T-helper 17 cell (primary cell): ENCODE measurements at places on chromosomes 7 and 10.

DNA sequence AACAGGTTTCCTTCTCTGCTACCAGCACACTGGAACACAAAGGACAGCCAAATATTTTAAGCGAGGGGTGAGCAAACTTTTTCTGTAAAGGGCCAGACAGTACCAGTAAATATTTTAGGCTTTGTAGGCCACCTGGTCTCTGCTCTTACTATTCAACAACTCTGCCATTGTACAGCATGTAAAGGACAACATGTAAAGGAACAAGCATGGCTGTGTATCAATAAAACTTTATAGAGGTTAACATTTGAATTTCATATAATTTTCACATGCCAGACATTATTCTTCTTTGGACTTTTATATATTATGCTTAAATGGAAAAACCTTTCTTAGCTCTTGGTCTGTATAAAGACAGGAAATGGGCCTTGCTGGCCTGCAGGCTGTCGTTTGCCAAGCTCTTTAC, 30.2 kb downstream of the RHEB start:
- peaks cover 28% of the 10 kb centered on the region for H3K4me1 ChIP-seq
- H3K4me3 ChIP-seq: no peak overlapping the region
- no peak overlapping the region for H3K27ac ChIP-seq
- no peak for DNase-seq

GRCh38 chr7:978416-979091, 3.2 kb upstream of the COX19 start:
- H3K27ac ChIP-seq: no peak overlapping the region

DNA sequence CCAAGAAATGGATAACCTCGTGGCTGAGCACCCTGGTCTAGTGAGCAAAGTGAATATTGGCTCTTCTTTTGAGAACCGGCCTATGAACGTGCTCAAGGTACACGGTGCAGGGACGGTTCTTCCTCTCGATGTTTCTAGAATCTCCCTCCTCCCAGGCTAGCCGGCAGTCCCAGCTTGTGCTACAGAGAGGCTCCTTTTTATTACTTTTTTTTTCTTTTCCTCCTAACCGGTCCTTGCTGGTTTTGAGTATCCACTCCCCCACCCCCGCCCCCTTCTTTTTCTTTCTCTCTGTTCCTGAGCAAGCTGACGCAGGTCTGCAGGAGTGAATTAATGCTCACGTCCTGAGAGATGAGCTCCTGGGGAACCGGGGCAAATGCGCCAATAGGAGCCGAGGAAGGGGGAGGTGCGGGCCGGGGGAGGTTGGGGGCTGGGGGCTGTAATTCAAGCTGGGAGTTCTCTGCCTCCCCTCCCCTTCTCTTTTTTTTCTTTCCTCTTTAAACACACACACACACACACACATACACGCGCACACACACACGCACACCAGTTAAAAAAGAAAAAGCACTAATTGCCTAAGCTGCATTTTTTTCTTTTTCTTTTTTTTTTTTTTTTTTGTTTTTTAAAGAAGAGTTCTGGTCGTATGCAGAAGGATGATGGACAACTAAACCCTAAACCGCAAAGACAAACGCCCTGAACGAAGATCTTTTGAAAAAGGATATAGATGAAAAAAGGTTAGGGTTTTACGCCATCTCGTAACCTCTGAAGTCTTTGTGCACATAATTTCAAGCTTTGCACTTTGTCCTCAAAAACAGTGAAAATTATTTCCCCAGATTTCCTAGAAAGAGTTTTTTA, 6.6 kb downstream of the CPA2 start:
- DNase-seq: no peak
- H3K36me3 ChIP-seq: no peaks in the 10 kb centered on the region
- H3K4me1 ChIP-seq: peaks cover 8% of the 10 kb centered on the region
- peak overlapping the region; percentile 53 for H3K4me3 ChIP-seq

- peaks cover 37% of the 10 kb centered on the region for H3K4me1 ChIP-seq
- DNase-seq: no peak
- no peak overlapping the region for H3K4me3 ChIP-seq
- peaks cover 8% of the 10 kb centered on the region for H3K36me3 ChIP-seq
- H3K27ac ChIP-seq: no peak overlapping the region
Observed at GRCh38 chr10:96906864-96907263, 74.8 kb downstream of the LCOR start.

GRCh38 chr7:157273208-157274093, 63.4 kb upstream of the DNAJB6 start:
- peaks cover 4% of the 10 kb centered on the region for H3K36me3 ChIP-seq
- DNase-seq: peak; percentile 50
- peak overlapping the region; percentile 94 for H3K27ac ChIP-seq
- no peak overlapping the region for H3K4me3 ChIP-seq
- peaks cover 47% of the 10 kb centered on the region for H3K4me1 ChIP-seq

DNA sequence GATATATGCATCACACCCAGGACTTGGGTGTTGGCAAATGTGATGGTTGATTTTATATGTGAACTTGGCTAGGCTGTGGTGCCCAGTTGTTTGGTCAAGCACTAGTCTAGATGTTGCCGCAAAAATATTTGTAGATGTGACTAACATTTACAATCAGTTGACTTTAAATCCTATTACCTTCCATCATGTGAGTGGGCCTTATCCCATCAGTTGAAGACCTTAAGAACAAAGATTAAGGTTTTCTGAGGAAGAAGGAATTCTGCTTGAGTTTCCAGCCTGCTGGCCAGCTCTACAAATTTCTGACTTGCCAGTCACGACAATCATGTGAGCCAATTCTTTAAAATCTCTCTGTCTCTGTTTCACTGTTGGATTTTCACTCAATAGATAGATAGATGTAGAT, 20.3 kb downstream of the TSPAN13 start:
- peaks cover 2% of the 10 kb centered on the region for H3K4me1 ChIP-seq
- H3K36me3 ChIP-seq: peaks cover 2% of the 10 kb centered on the region
- H3K4me3 ChIP-seq: no peak overlapping the region
- no peak overlapping the region for H3K27ac ChIP-seq

- DNase-seq: no peak
- H3K27ac ChIP-seq: no peak overlapping the region
- H3K36me3 ChIP-seq: no peaks in the 10 kb centered on the region
- no peak overlapping the region for H3K4me3 ChIP-seq
Observed at GRCh38 chr7:136726460-136726859, 142.0 kb upstream of the CHRM2 start.

GRCh38 chr10:49613165-49613881, 514 bp upstream of the CHAT start:
- no peak for DNase-seq
- H3K4me3 ChIP-seq: peak overlapping the region; percentile 26
- H3K36me3 ChIP-seq: peaks cover 3% of the 10 kb centered on the region
- H3K4me1 ChIP-seq: peaks cover 5% of the 10 kb centered on the region

DNA sequence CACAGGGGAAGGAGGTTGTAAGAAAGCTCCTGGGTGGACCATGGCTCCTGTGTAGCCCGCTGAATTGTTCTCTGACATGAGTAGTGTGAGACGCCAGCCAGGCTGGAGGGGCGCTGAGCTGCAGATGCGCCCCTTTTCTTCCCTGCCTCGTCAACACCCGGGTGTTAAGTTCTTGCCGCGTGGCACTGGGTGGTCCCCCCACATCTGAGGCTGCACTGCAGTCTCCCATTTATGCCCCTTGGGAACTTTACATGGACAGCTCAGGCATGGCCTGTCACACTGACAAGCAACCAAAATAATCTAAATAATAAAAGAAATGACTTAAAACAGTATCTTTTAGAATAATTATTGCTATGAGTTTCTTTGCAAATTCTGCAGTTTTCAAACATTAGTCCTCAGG, 34.6 kb upstream of the HSPA12A start:
- H3K4me1 ChIP-seq: no peaks in the 10 kb centered on the region
- H3K4me3 ChIP-seq: no peak overlapping the region
- H3K36me3 ChIP-seq: peaks cover 2% of the 10 kb centered on the region
- no peak for DNase-seq

GRCh38 chr10:28302012-28302637, 739 bp downstream of the MPP7 start:
- H3K27me3 ChIP-seq: no peaks in the 10 kb centered on the region
- H3K36me3 ChIP-seq: no peaks in the 10 kb centered on the region
- no peak for DNase-seq
- peak overlapping the region; percentile 92 for H3K4me3 ChIP-seq

- H3K4me1 ChIP-seq: no peaks in the 10 kb centered on the region
- H3K36me3 ChIP-seq: no peaks in the 10 kb centered on the region
- DNase-seq: no peak
Observed at GRCh38 chr7:138665249-138665648, 35.9 kb downstream of the SVOPL start.

DNA sequence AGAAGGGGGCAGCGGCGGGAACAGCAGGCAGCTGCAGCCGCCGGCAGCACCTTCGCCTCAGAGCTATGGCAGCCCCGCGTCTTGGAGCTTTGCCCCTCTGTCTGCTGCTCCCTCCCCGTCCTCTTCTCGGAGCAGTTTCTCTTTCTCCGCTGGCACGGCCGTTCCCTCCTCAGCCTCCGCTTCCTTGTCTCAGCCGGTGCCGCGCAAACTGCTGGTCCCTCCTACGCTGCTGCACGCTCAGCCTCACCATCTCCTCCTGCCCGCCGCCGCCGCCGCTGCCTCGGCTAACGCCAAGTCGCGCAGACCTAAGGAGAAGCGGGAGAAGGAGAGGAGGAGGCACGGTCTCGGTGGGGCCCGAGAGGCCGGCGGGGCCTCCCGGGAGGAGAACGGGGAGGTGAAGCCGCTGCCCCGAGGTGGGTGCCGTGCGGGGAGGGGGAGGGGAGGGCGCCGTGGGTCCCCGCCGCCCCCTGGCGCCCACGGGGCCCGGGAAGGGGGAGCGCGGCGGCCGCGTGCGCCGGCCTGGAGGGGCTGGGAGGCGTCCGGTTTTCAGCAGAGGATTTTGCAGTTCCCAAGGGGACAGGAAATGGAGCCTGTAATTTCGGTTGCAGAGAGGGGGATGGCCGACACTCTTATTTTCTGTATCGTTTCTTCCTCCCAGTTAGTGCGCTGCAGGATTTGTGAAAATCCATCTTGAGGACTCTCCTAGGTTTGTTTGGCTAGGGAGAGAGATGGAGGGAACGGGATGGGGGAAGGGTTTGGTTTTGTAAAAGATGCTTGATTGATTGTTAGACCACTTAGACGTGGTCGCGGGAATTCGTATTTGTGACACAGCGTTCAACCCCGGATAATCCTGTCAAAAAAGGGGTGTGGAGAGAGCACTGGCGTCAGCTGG, 630 bp downstream of the RSBN1L start:
- peak overlapping the region; percentile 97 for H3K4me3 ChIP-seq
- H3K4me1 ChIP-seq: peaks cover 36% of the 10 kb centered on the region
- H3K27me3 ChIP-seq: no peaks in the 10 kb centered on the region
- H3K27ac ChIP-seq: peak overlapping the region; percentile 96
- peaks cover 9% of the 10 kb centered on the region for H3K36me3 ChIP-seq

GRCh38 chr7:151310578-151310977, 31.0 kb upstream of the NUB1 start:
- H3K4me3 ChIP-seq: no peak overlapping the region
- H3K27me3 ChIP-seq: peaks cover 18% of the 10 kb centered on the region
- peaks cover 4% of the 10 kb centered on the region for H3K4me1 ChIP-seq
- H3K36me3 ChIP-seq: no peaks in the 10 kb centered on the region
- DNase-seq: no peak
- no peak overlapping the region for H3K27ac ChIP-seq

DNA sequence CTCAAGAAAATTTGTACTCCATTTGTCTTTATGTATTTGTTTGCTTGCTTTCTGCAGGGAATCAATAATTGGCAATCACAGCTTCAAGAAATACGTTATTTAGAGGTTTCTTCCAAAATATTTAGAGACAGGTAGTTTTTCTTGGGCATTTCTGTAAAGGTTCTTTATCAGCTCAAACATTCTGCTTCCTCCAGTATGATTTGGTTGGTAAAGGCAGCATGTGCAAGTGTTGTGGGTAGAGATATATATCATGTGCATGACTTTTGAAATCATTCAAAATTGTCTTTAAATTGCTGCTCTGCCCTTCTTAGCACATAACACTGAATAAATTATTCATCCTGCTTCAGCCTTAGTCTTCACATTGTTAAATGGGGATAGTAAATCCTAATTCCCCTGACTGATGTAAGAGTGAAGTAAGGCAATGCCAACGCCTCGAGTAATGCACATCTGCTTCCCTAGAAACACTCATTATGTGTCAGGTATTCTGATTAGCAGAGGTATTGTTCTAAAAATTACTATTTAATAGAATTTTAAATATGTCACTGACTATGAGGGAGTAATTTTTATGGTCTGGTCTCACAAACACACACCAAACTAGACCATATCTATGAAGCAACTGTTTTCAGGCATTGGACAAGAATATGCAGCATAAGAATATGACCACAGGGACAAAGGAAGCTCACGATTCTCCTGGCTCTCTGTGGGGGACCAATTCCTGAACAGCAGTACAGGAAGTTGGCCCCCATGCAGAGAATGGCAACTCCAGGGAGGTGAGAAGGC, 77.3 kb upstream of the AKR1E2 start:
- no peak overlapping the region for H3K4me3 ChIP-seq
- no peaks in the 10 kb centered on the region for H3K36me3 ChIP-seq
- H3K4me1 ChIP-seq: no peaks in the 10 kb centered on the region
- no peak for DNase-seq
- H3K27me3 ChIP-seq: peaks cover 63% of the 10 kb centered on the region

DNA sequence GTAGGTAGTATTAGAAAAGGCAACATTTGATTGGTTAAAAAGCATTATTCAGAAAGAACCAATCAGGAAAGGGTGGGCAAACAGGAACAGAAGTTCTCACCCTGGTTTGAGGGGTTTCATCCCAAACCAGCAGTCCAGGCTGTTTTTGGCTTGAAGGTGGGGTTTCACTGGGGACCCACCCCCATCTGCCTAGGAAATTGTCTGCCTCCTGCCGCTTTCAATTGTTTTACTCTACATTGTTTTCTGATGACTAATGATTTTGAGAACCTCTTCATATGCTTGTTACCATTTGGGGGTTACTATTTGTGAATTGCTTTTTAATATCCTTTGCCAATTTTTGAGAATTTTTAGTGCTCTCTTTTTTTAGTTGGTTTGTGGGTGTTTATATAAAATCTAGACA, 3.3 kb upstream of the PCBD1 start:
- peaks cover 2% of the 10 kb centered on the region for H3K4me1 ChIP-seq
- no peak for DNase-seq
- H3K36me3 ChIP-seq: peaks cover 2% of the 10 kb centered on the region
- no peak overlapping the region for H3K27ac ChIP-seq

DNA sequence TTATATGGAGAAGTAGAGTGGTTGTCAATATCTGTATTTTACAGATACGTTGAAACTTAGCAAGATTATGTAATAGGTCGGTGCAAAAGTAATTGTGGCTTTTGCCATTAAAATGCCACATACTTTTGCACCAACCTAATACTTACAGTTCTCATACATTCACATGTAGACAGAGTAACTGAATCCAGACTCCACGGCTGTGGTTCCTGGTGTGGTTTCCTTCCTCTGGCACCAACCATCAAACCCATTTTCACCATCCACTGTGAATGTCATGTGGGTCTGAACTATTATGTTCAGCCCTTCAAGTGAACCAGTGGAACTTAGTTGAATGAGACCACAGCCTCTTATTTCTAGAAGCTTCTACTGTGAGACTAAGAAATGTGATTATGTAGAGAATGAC, 31.5 kb upstream of the SLIT1 start:
- DNase-seq: no peak
- H3K36me3 ChIP-seq: no peaks in the 10 kb centered on the region
- peaks cover 11% of the 10 kb centered on the region for H3K4me1 ChIP-seq

DNA sequence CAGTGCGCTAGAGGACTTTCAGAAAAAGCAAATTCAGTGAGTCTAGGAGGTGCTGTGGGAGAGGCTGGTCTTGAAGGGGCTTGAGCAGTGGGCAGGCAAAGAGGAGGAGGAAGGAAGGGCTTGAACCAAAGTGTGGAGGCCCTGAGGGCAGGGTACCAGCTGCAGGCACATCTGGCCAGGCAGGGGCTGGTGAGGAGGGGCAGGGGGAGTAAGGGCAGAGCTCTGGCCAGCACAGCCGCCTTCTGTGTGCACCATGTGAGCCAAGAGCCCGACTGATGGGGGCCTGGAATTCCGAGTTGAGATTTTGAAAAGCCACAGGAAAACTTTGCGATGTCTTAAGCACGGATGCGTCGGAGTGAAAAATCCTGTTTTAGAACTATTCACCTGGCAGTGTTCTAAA, 74.5 kb downstream of the PRPF18 start:
- no peak for DNase-seq
- no peaks in the 10 kb centered on the region for H3K36me3 ChIP-seq
- no peak overlapping the region for H3K27ac ChIP-seq
- H3K4me1 ChIP-seq: peaks cover 10% of the 10 kb centered on the region
